ENCODE measurements at places on chromosomes 4 and X.
A peak's percentile ranks its signal among the peaks of the same experiment; 100 is the strongest.

- DNase-seq, result no peak
These were observed 47.3 kb upstream of the DOCK11 start for GRCh38 chrX:118448273-118448783.

GRCh38 chr4:1043162-1043561 lies 31.7 kb downstream of the FGFRL1 start:
- no peak for DNase-seq

DNA sequence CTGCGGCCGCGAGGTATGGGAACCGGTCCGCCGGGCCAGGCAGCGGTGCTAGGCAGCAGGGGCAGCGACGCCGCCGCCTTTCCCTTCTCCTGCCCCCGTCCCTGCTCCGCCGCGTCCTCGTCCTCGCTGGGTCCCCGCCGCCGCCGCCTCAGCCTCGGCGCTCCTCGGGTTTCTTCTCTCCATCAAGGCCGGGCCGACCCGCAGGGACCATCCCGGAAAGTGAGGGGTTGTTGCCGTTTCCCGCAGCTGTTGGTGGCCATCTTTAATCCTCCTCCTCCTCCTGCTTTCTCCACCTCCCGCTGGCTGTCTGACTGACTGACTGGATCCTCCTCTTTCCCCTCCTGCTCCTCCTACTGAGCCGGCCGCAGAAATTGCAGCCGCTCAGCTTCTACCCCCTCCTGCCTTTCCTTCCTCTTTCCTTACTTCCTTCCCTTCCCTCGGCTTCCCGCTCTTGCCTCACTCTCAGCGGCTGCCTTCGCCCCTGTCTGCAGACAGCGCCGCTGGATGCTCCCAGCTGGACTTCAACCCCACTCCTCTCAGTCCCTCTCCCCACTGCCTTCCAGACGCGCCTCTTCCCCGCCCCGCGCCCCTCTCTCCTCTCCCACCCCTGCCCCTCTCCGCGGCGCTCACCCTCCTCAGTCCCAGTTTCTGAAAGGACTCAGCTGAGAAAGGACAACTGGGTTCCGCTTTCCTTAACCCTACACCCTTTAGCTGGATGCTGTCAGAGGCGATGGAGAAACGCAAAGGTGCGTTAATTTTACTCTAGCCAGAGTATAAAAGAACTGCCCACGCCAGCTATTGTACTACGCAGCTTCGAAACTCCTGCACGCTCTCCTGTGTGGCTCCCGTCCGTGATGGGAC lies at the start of gene WDFY3:
WDFY3 (minus strand) TSS at position 309 of the 861 bp plus-strand sequence. CDS start 106,099 bp downstream, outside the sequence.
- DNase-seq, result peak; percentile 51

- no peak for DNase-seq
These were observed 55.3 kb downstream of the JADE3 start for GRCh38 chrX:46967547-46967946.

DNA sequence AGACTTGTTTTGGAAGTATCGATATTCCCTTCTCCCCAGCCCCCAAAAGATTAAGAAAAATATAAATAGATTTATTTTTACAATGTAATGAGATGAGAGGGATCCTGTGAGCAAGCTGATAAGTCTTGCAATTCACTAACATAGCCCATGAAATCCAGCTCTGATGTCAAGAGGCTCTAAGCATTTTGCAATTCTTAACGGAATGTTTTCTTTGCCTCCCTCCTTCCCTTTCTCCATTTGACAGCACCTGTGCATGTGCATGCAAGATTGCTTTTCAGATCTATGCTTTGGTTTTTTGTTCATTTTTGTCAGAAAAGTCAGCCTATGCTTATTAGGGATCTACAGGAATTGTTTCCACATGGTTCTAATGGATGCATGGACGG lies 169.9 kb downstream of the SLIT2 start:
- no peak for DNase-seq

DNA sequence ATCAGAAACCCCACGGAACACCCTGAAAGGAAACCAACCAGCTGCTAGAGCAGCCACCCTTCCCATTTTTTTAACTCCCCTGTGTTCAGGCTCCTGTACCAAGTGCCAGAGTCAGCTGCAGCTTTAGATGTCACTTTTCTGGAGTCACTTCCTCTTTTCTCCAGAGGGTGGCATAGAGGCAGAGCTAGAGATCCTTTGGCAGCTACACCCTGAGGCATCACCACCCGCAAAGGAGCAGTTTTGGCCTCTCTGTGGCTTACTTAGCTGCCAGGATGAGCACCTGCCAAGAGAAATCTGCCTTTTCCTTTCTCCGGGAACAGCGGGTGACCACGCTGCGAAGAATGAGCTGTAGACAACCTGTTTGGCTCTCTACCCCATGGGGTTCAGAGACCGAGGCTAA lies 58.0 kb upstream of the CHRDL1 start:
- peak; percentile 51 for DNase-seq

All from NCI-H146 (cell line).